Vagina (tissue), 2 donors: ENCODE measurements at places on chromosomes 4 and X.

GRCh38 chr4:10115271-10115796, 1.3 kb downstream of the WDR1 start:
- DNase-seq = no peak

GRCh38 chr4:128355305-128355704, 67.7 kb upstream of the PGRMC2 start:
- no peak for DNase-seq

GRCh38 chrX:39755143-39756032, 342.4 kb downstream of the BCOR start:
- no peak for DNase-seq

DNA sequence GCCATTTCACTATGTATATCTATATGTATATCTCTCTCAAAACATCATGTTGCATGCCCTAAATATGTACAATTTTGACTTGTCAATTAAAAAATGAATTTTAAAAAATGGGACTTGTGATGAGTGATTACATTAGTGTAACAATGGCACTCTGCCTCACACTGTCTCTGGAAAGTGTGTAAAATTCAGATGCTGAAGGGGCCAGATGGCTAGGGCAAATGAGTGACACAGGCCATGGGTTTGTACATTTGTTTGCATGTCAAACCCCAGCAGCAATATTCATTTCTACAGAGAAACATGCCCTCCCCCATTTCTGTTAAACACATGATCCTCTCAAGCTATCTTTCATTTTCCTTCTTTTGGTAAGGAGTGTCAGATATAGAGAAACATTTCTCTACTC, 8.1 kb downstream of the SCARB2 start:
- DNase-seq = no peak

DNA sequence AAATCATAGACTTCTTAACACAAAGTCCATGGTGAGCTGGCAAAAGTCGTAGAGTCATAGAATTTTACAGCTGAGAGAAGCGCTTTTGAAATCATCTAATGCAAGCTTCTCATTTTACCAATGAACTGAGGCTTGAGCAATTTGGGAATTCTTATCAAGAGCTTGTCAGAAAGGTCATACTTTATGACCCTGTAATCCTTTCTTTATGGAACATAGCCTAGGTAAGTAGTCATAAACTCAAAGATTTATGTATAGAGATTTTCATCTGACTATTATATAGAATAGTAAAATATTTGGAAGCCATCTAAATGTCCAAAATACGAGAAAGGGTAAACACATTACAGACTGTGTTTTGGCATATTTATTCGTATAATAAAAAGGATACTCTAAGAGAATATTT, 563.5 kb downstream of the PCDH7 start:
- DNase-seq = no peak

GRCh38 chr4:142347241-142347640, 498.9 kb downstream of the INPP4B start:
- DNase-seq = no peak
